ENCODE measurements at places on chromosomes 13 and 19. TPM values are rescaled to one million over a fixed set of nuclear protein-coding genes. Genes with fewer than 3 reads are reported as not detected.

Gene SLC17A7
- total RNA-seq: 1.1 TPM

DNA sequence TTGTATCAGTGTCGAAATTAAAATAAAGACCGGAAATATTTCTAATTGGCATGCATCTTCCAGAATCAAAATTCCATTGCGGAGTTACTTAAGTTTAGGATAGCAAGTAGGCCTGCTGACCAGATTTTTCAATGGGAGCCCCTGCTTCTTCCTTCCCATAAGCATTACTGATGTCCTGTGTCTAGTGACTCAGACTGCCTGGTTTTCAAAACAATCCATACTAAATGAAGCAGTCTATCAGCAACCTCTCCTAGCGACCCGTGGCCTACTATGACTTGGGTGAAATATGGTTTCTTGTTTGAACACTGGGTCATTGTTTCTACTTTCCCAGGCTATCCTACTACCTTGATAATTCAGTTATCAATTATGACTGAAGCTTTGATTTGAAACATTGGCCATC, 571.6 kb downstream of the TBC1D4 start:
- DNase-seq: no peak

- DNase-seq: no peak
Observed at GRCh38 chr13:106314417-106314816, 221.0 kb downstream of the EFNB2 start.

GRCh38 chr13:110592665-110593064, 22.7 kb upstream of the NAXD start:
- no peak for DNase-seq

GRCh38 chr13:40969169-40969901, 49.8 kb downstream of the ELF1 start:
- DNase-seq: no peak

GRCh38 chr19:50979758-50980157, 4.0 kb downstream of the KLK7 start:
- DNase-seq: no peak
